ENCODE measurements at places on chromosomes 6 and 20.

DNA sequence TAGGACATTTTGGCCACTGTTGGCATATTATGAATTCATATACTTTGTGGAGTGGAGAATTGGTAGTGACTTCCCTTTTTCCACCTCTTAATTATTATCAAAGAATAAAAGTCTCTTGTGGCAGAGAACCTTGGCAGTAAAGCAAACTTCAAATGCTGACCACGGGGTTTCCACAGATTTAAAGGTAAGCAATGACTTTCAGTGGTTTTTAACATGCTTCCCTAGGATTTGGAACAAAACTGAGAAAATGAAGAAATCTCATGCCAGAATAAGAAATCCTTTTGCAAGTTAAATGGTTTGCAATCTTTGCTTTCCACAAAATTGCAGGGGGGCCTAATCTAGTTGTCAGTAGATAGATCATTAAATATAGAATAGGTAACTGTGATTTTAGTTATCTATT, 2.0 kb upstream of the SDC4 start:
- no peak for DNase-seq

DNA sequence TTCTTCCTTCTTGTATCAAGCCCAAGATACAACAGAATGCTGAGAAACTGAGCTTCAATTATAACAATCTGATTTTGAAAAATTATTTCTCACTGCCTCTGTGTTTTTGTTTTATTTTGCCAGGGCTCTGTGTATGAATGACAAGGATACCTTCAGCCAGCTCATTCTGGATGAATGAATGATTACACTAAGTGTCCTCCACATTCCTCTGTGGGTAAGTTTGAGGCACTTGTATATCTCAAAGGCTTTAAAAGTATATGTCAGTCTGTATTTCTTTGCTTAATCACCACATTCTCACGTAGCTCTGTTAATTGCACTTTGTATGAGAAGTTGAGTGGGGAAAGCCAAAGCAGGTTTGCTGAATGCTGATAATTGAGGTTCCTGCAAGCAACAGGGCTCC, 95.1 kb downstream of the TIAM2 start:
- no peak for DNase-seq

GRCh38 chr6:109793792-109794191, 102.7 kb downstream of the FIG4 start:
- DNase-seq = peak; percentile 95

- no peak for DNase-seq
Observed at GRCh38 chr6:36755435-36756348, 58.1 kb downstream of the RAB44 start.

DNA sequence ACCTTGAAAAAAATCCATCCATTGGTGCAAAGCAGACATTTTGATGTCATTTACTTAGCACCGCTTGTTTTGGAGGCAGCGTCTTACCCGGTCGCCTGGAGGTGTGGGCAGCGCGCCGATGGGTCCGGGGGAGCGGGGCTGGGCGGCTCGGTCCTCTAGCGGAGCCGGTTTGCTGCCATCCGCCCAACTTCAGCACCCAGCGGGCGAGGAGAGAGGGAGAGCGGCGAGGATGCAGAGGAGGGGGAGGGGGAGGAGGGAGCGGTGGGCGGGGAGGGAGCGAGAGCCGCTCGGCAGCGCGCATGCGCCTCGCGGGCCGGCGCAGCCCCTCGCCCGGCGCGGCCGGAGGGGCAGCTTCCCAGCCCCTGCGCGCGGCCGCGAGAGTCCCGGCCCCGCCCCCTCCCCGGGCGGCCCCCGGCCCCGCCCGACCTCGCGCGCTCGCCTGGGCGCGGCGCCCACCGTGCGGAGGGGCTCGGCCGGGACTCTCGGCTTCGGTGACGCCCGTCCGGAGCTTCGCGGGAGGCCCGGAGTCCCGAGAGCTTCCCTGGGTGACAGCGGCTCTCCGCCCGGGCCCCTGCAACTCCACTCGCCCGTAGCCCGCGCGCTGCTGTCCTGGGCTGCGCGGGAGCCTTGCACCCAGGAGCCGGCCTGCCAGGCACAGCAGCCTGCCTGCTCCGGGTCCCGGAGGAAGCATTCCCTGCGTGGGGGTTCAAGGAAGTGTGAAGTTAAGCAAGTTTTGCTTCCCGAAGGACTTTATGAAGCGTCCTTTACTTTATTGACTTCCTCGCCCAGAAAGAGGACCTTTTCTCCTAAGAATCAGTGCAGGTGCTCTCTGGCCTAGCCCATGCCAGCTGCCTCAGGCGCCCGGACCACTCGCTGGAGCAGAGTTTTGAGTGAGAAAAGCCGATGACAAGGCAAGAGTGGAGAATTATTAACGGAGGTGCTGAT, at the start of gene RGS17:
RGS17 (minus strand) TSS at position 246 of the 945 bp plus-strand sequence. CDS start 87,264 bp downstream, outside the sequence.
- no peak for DNase-seq

DNA sequence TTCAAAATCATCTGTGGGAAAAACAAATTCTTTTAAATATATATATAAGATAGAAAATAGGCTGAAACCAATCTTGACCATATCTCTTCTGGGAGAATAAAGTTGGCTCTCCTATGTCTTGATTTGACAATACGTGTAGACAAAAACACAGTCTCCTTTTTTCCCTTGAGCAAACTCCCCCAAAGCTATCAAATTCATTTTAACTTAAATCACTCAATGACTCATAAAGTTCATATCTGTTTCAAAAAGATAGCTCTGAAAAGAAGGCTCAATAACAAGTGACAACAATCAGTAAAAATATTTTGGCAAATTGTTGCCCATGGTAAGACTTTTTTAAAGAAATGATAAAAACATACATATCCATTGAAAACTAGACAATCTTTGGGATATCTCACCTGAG, 236.0 kb upstream of the TENT5A start:
- no peak for DNase-seq

DNA sequence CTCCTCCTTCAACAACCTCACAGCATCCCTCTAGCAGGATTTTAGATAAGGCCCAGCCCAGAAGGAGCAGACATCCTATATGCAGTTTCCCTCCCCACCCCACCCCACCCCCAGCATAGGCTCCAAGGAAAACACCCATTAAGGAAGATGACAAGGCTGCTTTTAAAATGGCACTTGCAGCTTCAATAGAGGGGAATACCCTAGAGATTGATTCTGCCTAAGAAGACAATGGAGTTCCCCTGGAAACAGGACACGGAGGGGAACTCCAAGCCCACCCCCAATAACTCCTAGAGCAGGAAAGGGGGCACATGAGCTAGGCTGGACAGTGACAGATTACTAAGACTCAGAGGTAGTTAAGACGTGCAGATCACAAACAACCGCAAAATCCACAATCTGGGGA, 34.7 kb downstream of the CPNE5 start:
- no peak for DNase-seq

- DNase-seq = no peak
Observed at GRCh38 chr20:41248368-41249024, 69.0 kb downstream of the ZHX3 start.

DNA sequence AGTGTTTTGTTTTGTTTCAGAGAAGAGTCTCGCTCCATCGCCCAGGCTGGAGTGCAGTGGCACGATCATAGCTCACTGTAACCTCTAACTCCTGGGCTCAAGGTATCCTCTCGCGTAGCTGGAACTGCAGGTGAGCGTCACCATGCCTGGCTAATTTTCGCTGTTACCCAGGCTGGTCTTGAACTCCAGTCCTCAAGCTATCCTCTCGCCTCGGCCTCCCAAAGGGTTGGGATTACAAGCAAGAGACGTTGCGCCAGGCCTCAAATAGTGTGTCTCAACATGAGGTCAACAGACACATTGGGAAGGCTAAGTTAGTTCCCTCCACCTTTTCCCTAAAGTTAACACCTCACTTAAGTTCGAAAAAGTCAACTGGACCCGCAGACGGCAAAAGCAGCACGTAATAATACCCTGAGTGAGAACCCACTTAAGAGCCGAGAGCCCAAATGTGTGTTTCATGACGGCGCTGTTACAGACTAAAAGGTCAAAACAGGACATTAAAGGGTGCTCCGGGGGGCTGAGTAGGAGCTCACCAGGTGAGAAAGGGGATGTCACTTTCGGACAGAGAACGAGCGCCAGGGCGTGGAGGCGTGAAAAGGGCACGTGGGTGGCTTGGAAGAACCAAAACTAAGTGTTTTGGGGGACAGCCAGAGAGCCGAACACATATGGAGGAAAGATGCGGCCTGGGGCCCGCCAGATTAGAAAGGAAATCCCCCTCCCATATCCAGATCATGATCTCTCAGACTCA, 499 bp downstream of the TTI1 start:
- no peak for DNase-seq

GRCh38 chr6:3407840-3408239, 49.0 kb downstream of the SLC22A23 start:
- no peak for DNase-seq

- peak; percentile 45 for DNase-seq
Observed at GRCh38 chr6:113182370-113183141, 674.6 kb upstream of the MARCKS start.

DNA sequence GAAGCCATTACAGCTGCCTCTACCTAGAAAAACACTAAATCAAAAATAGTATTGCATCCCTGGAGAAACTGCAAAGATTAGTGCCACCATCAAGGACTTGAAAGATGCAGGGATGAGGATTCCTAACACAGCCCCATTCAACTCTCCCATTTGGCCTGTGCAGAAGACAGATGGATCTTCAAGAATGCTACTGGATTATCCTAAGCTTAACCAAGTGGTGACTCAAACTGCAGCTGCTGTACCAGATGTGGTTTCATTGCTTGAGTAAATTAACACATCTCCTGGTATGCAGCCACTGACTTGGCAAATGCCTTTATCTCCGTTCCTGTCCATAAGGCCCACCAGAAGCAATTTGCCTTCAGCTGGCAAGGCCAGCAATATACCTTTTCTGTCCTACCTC, 117.4 kb downstream of the TBC1D32 start:
- no peak for DNase-seq

GRCh38 chr6:90586546-90586835, 381 bp downstream of the MAP3K7 start:
- DNase-seq = no peak

DNA sequence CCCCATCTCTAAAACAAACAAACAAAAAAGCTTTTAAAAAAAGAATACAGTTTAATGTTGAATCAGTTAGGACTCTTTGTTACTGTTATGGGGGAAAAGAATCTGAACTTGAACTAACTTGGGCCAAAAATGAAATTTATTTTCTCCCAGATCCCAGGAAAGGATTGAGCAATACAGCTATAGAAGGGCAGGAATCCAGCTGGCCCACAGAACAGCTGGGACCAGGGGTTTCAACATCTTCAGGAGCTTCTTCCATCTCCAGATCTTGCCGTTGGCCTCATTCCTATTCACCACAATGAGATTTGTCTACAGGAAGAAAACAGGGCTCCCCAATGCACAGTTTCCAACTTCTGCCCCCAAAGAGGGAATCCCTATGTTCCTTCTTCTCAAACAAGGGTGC, 43.2 kb upstream of the AKAP12 start:
- DNase-seq = peak; percentile 52

DNA sequence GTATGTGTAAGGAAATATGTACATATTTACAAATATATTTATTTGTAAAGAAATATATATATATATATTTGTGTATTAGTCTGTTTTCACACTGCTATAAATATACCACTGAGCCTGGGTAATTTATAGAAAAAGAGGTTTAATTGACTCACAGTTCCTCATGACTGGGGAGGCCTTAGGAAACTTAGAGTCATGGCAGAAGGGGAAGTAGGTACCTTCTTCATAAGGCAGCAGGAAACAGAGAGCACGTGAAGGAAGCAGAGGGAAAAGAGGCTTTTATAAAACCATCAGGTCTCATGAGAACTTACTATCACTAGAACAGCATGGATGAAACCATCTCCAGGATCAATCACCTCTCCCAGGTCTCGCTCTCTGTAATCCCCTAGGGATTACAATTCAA, 644.5 kb upstream of the HS3ST5 start:
- no peak for DNase-seq

DNA sequence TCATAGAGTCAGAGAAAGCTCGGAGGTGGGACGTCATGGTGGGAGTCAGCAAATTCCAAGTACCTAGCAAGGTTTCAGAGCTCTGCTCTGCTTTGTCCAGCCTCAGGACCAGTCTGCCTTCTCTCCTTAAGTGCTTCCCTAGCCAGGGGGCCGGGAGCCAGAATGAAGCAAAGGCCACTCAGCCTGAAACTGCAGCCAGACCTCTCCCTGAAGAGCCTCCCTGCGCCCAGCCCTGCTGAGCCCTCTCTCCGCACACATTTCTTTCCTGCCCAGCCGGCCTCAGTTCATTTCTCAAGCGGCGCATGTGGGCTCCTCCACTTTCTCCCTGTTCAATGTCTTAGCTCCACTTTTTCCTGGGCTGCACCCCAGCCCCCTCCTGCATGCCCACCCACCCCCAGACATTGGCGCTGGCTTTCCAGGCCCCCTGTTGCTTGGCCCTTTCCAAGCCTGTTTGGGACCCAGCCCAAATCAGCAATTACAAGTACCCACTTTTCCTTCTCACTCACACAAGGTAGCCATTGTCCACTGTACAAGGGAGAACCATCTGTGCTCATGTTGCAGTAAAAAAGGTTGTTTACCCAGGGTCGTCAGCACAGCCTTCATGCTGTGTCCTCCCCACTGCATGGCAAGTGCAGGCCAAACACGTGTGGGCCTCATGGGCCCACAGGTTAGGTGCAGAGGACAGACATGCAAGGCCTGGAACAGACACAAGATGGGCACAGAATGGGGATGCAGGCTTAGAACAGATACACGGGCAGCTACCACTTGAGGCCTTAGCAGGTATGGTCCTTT, 147.1 kb downstream of the MRPL14 start:
- no peak for DNase-seq

- DNase-seq = peak; percentile 93
Observed at GRCh38 chr6:142885182-142885867, 59.7 kb downstream of the HIVEP2 start.

GRCh38 chr6:104639668-104640067, 220.1 kb downstream of the HACE1 start:
- DNase-seq = peak; percentile 3

DNA sequence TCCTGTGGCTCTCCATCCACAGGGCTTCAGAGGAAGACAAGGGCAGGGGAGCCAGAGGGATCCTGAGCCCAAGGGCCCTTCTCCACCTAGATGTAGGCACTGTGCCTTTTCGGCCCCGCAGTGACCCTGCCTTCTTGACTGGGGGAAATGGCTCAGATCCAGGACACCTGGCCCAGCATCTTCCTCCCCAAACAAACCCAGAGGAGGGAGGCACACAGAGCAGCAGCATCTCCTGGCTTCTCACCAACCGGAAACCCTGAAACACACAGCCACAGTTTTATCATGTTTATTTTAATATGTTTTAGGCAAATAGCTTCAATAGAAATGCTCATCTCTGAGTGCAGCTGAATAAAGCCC, 84.5 kb upstream of the LRFN2 start:
- DNase-seq = no peak

DNA sequence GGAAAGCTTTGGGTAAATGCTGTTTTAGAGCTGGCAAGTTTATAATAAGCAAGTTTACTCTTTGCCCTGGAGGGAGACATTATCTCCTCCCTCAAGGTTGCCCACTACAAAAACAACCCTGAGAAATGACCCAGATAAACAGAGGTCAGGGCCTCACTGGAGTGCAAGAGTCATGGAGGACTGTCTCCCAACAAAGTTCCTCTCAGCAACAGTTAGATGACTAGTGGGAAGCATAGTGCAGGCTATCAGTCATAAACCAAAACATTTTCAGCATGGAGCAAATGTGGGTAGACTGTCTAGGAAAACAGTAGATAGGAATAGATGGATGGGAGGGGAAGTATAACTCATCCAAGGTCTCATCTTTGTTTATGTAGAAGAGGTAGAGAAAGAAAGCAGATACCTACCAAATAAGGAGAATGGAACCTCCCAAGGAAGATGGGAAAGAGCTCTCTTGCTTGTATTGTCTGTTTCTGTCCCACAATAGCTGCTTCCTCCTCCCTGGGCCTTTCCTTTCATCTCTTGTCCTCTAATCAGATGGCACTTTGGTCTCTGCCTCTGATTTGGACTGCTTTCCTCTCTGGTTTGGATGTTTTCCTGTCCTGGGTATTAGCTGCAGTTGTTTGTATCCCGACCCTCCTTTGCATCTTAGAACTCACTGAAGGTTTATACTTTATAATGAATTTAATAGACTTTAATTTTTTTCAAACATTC, 95.4 kb downstream of the WASF1 start:
- no peak for DNase-seq
